ENCODE measurements at places on chromosomes 13 and 19.

DNA sequence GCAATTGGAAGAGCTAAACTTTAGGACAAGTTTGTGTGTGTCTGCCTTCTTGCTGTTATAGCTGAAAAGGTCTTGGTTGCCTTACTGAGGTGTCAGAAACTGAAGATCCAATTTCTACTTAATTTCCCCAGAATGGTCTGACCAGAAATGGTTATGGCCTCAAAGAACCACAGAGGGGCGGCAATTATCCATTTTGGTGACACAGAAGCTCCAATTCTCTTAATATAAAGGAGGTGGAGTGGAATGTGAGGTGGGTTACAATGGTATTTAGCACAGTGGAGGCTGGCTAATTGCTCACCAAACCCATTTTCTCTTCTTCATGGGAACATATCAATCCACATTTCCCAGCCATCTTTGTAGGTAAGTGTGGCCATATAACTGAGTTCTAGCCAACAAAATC is 1157.2 kb downstream of the OLFM4 start:
- no peak for DNase-seq

DNA sequence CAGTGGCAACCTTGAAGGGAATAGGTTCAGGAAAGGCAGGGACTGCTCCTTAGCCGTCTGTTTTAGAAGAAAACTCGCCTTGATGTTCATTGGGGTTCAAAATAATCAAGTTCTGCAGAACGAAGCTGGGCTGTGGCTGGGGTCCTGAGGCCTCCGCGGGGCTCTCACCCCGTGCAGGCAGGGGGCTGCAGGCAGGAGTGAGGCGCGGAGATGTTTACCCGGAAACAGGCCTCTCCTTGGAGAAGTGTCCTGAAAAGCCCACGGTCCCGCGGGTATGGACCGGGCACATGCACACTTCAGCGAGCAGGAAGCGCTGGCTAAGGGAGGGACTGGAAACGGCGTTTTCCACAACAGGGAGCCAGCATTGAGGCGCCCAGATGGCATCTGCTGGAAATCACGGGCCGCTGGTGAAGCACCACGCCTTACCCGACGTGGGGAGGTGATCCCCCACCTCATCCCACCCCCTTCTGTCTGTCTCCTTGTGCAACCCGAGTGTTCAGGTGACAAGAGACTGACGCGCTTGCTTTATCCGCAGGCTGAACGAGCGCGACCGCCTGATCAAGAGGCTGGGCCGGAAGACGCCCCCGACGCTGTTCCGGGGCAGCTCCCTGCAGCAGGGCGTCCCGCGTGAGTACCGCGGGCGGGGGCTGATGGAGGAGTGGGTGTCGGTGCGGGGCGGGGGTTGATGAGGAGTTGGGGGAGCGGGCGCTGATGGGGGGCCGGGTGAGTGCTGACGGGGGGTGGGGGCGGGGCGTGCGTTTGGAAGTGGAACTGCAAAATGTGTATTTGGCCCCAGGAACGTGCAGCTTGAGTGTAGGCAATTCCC is 39.6 kb downstream of the SHISA2 start:
- peak; percentile 39 for DNase-seq

- no peak for DNase-seq
Measured at GRCh38 chr13:110424569-110425443, 117.7 kb downstream of the COL4A2 start.

- DNase-seq, result no peak
Measured at GRCh38 chr13:51148952-51149573, 38.0 kb upstream of the C13orf42 start.

- no peak for DNase-seq
Measured at GRCh38 chr19:55232986-55233385, 4.4 kb upstream of the TMEM86B start.

DNA sequence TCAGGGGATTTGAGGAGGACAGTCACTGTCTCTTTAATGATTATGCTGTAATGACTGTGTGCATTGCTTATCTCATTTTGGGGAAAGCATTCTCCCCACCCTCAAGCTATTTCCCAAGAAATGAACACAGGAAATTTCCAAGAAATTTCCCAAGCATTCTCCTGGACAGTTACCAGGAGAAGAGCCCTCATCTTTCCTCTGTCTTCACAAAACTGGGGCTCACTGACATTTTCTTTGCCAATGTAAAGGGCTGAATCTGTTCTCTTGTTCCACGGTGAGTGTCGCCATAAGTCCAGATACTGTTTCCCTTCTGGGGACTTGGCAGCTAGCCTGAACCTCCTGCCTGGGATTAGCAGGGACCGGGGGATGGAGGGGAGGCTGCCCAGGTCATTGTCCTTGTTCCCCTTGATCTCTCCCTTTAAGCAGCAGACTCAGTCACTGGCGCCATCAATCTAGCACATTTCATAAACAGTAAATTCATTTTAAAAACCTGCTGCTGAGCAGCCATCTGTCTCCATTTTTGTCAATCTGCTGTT is 172.8 kb downstream of the DNAJC15 start:
- DNase-seq, result no peak

DNA sequence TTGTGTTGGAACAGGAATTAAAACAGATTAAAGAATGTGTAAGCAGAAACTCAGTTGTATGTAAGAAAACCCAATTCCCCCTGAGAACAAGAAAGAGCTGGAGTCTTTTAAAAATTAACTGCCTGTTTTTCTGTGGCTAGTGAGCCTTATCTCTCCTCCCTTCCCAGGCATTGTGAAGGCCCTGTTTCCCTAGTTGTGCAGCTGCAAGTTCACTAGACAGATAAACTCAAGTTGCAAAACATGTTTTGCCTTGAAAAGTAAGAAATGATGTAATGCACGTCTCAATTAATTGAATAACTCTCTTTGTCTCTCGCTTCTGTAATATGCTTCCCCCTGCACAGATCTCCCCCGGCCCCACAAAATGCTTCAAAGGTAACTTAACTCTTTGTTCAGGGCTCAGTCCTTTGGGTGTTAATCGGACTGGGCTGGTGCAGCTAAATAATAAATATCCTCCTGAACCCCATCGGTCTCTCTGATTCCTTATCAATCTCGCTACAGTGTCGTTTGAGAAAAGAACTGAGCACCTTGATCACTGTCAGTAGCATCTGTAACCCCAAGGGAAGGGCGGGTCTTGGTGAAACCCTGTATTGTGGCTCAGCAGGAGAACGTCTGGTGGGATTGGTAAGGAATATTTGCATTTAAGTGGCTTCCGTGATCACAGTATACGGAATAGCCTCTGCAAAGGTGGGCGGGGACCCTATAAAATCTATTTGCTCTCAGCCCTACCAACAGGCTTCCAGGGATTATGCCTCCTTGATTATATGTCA is 1.6 kb upstream of the ZNF556 start:
- DNase-seq, result no peak

GRCh38 chr13:79392882-79393563 is 13.0 kb downstream of the RBM26 start:
- DNase-seq, result peak; percentile 68

- no peak for DNase-seq
Measured at GRCh38 chr19:53612762-53613526, 18.9 kb upstream of the DPRX start.

- no peak for DNase-seq
Measured at GRCh38 chr19:2054763-2055162, 3.7 kb upstream of the MKNK2 start.

DNA sequence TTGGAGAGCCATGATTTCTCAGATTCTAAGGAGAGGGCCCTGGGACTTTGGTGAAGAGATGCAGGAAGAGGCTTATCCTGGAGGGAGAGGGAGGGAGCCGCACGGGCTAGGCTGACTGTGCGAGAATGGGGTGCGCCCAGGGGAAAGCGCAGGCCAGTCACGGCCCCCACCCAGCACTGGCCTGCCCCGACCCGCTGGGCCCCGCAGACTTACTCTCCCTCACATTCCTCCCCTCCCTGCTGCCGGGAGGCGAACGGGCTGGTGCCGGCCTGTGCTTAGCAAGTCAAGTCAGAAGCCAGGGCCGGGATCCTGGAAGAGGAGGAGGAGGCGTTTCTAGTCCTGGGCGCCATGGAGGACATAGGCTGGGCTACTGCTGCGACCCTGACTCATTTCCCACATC is 120.0 kb downstream of the CRYL1 start:
- no peak for DNase-seq

GRCh38 chr19:34276614-34277013 is 22.3 kb downstream of the GARRE1 start:
- no peak for DNase-seq

GRCh38 chr13:32889986-32890565 is 126.1 kb upstream of the KL start:
- DNase-seq, result no peak

- no peak for DNase-seq
Measured at GRCh38 chr13:93227878-93228642, 1.5 kb downstream of the GPC6 start.

- no peak for DNase-seq
Measured at GRCh38 chr19:39307046-39307821, 11.0 kb downstream of the IFNL1 start.

Measured in CD4-positive, alpha-beta T cell treated with Interleukin-2 at 100 ng/mL for 4 hours (primary cell).